ENCODE measurements at places on chromosomes 1 and 21. TPM values are rescaled to one million over a fixed set of nuclear protein-coding genes. Genes with fewer than 3 reads are reported as not detected.
A peak's percentile ranks its signal among the peaks of the same experiment; 100 is the strongest.

- DNase-seq = peak; percentile 91
These were observed 8.7 kb upstream of the PIK3C2B start for GRCh38 chr1:204503122-204503912.

DNA sequence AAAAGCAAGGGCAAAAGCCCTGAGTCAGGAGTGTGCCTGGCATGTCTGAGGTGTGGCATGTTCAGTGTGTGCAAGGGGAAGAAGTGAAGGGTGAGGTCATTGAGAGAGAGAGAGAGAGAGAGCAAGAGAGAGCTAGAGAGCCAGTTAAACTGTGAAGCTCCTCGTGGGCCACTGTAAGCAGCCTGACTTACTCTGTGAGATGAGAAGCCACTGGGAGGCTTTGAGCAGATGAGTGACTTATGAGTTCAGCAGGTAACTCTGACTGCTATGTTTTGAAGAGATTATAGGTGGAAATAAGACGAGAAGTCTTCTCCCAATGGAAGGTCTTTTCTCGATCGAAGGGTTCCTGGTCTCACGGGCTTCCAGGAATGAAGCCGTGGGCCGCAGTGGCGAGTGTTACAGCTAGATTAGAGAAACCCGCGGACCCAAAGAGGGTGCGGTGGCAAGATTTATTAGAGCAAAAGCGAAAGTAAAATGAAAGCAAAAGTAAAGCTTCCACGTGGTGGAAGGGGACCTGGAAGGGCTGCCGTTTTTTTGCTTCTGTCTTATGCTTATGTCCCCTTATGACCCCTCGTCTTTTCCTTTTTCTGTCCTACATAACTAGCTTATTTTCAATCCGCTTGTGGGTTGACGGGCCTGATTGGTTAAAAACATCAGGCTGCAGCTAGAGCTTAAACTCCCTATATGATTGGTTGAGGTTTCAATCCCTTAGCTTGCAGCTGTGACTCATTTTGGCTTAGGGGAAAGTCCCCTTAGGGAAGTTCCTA, 323.1 kb upstream of the FAM78B start:
- peak; percentile 28 for DNase-seq

- DNase-seq = no peak
These were observed 125.8 kb downstream of the CAPN8 start for GRCh38 chr1:223539750-223540149.

DNA sequence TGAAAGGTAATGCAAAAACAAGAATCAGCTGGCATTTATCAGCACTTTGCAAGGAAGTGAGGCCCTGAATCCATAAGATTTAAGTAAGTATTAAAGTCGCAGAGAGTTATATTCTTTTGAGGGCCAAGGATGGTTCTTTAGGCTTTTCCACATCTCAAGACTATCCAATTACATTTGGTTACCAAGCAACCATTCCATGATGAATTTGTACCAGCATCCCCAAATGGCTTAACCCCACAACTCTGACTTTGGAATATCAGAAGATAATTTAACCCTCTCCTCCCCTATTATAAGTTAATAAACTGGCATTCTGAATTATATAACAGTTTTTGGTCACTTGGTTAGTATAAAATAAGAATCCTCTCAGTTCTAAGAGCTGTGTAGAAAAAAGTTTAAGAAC, 2.8 kb downstream of the PHTF1 start:
- DNase-seq = no peak

DNA sequence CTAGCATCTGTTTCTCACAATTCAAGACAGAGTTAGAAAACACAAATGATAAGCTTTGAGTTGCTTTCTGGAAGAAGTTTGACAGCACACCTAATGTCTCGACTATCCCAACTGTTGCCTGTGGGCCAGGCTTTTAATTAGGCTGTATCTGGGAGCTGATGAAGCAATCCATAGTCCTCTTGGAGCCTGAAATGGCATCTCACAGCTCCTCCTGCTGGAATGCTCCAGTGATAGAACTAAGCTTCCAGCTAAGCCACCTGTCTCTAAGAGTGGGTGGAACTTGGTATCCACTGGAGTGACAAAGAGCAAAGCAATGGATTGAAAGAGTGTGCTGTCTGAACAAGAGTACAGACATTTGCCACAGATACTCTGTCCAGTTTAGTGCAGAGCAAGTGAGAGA, 605.3 kb upstream of the NR5A2 start:
- DNase-seq = no peak

GRCh38 chr1:171793636-171794035, 12.2 kb downstream of the METTL13 start:
- DNase-seq = no peak

DNA sequence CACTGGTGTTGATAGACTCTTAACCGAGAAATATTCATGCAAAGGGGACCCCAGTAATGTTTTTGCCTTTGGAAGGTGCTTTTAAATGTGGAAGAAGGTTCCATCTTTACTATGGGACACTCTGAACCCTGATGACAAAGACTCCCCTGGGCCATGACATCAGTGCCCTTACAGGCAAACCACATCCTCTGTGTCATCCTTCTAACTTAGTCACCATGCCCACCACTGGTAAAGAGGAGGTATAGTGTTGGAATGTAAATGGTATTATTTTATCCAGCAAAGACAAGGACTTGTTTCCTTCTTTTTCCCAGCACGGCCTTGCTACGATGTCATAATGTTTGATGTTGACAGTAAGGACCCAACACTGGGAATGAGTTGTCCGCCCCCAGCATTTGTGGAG, 12.6 kb downstream of the METTL13 start:
- no peak for DNase-seq

- no peak for DNase-seq
These were observed 38.6 kb downstream of the C8B start for GRCh38 chr1:56927171-56927570.

- DNase-seq = no peak
These were observed 71.2 kb upstream of the HMGB4 start for GRCh38 chr1:33792651-33793050.

- DNase-seq = peak; percentile 36
These were observed 252.4 kb upstream of the DUSP10 start for GRCh38 chr1:221994274-221994698.

GRCh38 chr1:159765806-159766205, 15.0 kb upstream of the DUSP23 start:
- no peak for DNase-seq

DNA sequence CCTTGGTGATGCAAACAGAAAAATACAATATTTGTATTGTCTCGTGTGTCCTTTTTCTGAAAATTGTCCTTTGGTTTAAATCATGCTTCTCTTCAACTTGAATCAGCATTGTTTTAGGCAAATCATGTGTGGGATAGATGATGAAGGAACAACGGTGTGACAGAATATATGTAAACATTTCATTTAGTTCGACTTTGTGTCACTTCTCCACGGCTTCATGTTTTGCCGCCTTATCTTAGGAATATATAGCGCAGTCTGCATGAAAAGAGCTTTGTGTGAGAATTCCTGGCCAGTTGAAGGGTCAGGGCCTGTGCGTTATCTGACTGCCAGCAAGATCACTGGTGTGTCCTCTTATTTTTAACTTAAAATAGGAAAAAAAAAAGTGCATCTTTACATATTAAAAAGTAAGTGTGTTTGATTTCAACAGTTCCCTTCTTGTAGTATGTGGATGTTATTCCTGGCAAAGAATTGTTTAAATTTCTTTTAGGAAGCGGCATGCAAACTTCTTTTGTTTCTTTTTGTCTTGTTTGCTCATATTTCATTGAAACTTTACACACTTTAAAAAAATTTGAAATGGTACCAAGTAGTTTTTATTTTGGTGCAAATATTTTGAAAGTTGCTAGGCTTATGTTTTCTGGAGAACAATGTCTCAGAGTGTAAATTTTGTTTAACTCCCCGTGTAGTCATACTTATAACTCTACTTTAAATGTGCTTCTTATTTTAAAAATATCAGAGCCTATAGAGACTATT, 465.2 kb downstream of the USP25 start:
- no peak for DNase-seq

- DNase-seq = peak; percentile 29
These were observed 40.0 kb upstream of the MAGOH start for GRCh38 chr1:53278298-53278725.

GRCh38 chr1:212935387-212935981, 14.9 kb upstream of the VASH2 start:
- DNase-seq = no peak

- no peak for DNase-seq
These were observed 62.5 kb downstream of the WNT9A start for GRCh38 chr1:227885135-227885647.

GRCh38 chr1:170707959-170708655, 44.2 kb downstream of the PRRX1 start:
- no peak for DNase-seq

GRCh38 chr1:182596934-182597333, 7.3 kb downstream of the RGS16 start:
- no peak for DNase-seq

DNA sequence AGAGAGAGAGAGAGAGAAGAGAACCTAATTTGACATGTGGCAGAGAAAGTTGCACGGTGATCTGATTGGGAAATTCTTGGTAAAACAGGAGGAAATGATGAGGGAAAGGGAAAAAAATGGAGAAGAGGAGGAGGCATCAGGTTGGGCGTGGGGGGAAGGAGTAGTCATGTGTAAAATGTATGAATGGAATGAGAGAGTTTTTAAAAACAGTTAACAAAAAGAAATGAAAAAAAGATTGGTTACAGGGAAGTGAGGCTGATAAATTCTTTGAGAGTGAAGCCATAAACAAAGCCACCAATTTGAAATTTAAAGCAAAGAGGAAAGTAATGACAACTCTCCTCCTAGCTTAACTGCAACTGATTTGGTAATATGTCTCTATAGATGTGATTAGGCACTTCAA, 409.2 kb downstream of the USH2A start:
- DNase-seq = no peak

DNA sequence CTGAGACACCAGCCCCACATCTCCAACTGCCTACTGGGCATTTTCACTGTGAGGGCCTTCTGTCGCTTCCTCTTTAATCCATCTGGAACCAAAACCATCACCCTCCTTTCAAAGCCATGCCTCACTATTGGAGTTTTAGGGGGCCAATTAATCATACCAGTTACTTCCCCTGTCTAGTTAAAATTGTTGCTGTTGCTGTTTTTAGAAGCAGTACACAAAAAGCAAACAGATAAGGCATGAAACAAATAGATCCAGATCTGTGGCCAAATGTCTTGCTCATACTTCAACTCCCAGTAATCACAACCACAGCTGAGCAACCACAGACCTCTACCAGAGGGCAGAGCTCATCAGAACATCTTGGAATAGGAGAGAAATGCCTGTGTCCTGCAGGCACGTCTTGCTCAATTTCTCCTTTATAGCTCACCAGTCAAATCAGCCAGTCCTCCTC, 133.8 kb upstream of the C1orf105 start:
- peak; percentile 82 for DNase-seq

DNA sequence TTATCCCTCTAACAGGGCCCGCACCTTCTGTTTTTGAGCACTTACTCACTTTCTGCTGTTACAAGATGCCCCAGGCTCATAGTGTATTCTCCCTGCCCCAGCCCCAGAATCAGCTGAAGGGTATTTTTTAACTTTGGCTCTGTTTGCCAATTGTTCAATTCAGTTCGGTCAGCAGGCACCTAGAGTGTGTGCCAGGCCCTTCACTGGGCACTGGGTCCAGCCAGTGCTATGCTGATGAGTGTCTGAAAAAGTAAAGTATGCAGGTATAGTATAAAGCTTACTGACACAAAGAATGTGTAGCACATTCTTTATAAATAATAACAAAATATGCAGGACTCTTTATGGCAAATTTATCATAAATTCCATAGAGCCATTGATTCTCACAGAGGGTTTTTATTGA, 35.0 kb downstream of the FHAD1 start:
- DNase-seq = no peak

GRCh38 chr1:202952818-202953217, 5.3 kb downstream of the ADIPOR1 start:
- DNase-seq = peak; percentile 50

DNA sequence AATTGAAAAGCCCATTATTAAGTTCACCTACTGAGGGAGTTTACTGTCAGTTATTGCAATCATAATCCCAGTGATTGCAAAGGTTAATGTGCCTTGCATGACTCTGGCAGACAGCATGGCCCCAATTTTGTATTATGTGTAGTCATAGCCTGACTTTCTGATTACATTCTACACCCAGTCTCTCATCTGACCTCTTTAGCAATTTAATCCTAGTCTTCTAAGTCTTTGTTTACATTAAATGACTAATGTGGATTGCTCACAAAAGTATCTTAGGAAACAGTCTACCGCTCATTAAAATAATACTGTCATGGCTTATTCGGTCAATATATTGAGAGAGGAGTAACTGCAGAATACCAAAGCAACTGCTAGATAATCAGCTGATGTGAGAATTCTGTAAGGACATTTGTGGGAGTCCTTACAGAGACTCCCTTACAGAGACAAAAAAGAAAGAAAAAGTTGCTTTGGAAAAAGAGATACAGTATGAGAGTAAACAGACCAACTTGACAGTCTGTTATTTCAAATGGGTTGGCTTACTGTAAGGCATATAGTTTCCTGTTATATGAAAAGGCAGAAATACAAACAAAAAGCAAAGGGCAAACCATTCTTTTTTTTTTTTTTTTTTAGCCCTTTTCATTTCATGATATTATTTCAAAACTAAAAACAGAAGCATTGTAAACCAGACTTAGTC, 42.8 kb downstream of the SMG7 start:
- DNase-seq = no peak

DNA sequence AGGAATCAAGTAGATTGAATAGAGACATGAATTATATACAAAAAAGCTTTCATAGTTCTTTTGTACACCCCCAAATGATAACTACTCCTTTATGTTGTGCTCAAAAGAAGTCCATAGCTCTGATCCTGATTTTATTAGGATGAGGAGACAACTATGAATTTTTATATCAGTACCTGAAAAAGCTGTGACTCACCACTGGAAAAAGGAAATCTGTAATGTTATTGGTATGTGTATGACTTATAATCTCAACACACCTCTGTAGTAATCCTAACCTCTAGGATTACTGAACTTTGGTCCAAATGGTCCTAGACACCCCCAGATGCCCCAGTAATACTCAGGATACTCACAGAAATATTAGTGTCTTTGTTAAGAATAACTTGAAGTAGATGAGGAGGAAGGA, 10.2 kb downstream of the PRKAB2 start:
- DNase-seq = no peak

- no peak for DNase-seq
These were observed 169.1 kb downstream of the PRDM16 start for GRCh38 chr1:3237994-3238702.

GRCh38 chr1:199046618-199047017, 407.8 kb downstream of the PTPRC start:
- peak; percentile 17 for DNase-seq

The ARHGAP30 gene
- 94.5 TPM for total RNA-seq

The HUNK gene
- not detected for total RNA-seq

The MROH7 gene
- 7.3 TPM for total RNA-seq

The CFAP107 gene
- total RNA-seq = not detected

The MYBPH gene
- not detected for total RNA-seq

The RAB3B gene
- total RNA-seq = under 0.01 TPM

The PRDM16 gene
- total RNA-seq = 19.9 TPM

The CD53 gene
- 313 TPM for total RNA-seq

The CDK18 gene
- 8.6 TPM for total RNA-seq

The GJC2 gene
- total RNA-seq = 12.7 TPM

The ANKRD65 gene
- 0.54 TPM for total RNA-seq

The CSMD2 gene
- not detected for total RNA-seq

The LHX8 gene
- not detected for total RNA-seq

The MAPKAPK2 gene
- 56.3 TPM for total RNA-seq

The ETV3L gene
- not detected for total RNA-seq

The PRR9 gene
- total RNA-seq = not detected

The CFHR1 gene
- not detected for total RNA-seq

All from hematopoietic multipotent progenitor cell (in vitro differentiated cells).